ENCODE measurements at places on chromosomes 16 and 17.

- no peak for DNase-seq
Observed at GRCh38 chr17:41420134-41420533, 4.3 kb downstream of the KRT37 start.

GRCh38 chr16:56888806-56889205 is 23.8 kb downstream of the SLC12A3 start:
- no peak for DNase-seq

DNA sequence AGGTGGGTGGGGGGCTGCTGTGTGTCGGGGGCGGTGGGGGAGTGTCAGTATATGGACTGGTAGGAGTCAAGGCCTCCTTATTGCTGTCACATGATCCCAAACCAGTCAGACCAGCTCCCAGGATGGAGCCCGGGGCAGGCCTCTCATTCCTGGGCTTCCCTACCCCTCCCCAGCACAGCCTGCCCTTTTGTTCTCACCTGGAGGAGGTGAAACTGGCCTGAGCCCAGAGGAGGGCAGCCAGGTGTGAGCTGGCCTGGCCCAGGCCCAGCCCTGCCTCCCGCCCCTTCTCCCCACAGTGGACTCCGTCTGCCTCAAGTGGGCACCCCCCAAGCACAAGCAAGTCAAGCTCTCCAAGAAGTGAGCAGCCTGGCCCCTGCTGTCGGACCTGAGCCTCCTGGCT is 4.6 kb downstream of the PRSS8 start:
- no peak for DNase-seq

DNA sequence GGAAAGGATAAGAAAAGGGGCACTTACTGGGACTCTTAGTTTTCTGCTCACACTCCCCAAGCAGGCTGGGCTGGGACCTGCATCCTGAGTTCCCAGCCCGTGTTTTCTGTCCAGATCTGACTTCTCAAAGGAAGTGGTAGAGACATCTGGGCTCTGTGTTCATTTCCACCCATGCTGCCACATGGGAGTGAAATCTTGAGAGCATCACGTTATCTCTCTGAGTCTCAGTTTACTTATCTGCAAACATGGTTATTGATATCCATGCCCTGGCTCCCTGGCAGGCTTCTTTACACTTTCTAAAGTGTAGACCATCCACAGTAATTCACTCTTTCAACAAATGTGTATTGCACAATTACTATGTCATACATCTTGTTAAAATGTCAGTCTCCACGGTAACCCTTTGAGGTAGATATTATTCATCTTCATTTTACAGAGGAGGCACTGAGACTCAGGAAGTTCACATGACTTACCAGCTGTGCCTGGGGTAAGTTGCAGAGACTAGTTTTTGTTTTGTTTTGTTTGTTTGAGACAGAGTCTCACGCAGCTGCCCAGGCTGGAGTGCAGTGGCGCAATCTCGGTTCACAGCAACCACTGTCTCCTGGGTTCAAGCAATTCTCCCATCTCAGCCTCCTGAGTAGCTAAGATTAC is 3.4 kb downstream of the ZNF688 start:
- DNase-seq, result no peak

- DNase-seq, result no peak
Observed at GRCh38 chr17:40074175-40074512, 11.4 kb downstream of the THRA start.

DNA sequence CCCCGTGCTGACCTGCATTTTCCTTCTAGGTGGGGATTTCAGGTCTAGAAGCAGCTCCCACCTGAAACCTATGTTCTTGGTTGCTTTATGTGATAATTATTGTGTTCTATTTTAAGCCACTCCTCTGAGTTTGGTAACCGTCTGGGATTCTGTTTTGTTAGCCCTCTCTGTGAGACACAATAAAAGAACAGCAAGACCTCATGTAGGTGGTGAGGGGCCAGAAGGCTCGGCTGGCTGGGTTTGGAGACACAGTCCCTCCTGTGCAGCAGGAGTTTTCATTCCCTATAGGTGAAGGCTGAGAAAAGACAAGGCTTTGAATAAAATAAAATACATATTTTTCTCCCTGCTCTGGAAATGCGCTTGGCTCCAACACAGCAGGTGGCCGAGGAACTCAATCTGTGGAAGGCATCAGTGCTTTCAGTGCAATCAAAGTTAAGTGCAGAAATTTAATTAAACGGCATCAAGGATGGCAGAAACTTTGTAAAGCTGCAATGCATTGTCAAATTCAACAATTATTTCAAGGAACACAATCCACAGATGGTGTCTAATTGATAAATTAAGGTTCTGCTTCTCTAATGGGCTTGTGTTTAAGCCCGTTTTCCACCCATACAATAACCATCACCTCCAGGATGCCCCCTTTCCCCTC is 107.8 kb downstream of the MSI2 start:
- no peak for DNase-seq

DNA sequence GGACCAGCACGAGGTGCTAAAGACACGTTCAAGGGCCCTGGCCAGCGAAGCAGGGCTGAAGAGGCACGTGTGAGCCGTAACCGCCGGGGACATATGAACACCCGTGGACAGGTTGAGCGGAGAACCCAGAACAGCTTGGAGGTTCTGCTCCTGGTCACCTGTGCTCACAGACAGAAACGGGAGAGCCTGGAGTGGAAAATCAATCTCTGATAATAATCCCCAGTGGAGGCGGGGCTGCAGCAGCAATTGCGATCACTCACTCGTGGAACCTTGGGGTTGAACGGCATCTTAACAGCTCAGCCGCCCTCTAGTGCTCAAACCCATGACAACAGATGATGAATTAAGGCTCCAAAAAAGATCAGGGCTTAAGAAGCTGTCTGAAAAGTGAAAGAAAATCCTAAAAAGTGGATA is 25.6 kb downstream of the WIPI1 start:
- DNase-seq, result no peak

DNA sequence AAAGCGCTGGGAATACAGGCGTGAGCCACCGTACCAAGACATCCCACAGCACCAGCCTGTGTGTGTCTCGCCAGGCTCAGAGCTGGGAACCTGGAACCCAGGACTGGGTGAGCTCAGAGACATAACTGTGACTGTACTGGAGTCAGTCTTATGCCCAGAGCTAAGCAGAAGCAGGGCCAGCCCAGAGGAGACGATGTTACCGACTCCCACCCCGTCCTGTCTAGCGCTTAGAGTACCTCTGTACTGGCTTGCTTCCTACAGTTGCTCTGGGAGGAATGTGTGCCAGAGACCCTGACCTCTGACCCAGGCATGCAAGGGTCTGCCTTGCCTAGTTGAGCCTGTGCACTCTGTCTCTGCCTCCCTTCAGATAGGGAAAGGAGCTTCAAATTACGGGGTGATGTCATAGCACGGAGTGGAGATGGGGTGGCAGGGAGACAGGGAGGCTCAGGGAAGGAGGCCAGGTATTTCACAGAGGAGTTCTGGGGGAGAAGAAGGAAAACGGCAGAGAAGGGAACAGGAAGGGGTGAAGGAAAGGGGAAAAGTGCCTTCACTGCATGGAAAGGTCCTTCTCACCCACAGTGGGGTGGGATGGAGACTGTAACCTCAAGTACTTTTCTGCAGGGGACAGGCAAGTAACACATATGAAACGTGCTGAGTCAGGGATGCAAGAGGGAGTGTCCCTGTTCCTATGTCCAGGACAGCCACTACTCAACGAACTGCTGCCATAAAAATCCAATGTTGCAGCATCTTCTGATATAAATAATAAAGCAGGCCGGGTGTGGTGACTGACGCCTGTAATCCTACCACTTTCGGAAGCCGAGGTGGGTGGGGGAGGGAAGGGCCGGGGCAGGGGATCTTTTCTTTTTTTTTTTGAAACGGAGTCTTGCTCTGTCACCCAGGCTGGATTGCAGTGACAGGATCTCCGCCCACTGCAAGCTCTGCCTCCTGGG is 5.8 kb upstream of the ARMC5 start:
- no peak for DNase-seq

GRCh38 chr16:50552476-50553101 is 4.4 kb downstream of the NKD1 start:
- DNase-seq, result no peak

DNA sequence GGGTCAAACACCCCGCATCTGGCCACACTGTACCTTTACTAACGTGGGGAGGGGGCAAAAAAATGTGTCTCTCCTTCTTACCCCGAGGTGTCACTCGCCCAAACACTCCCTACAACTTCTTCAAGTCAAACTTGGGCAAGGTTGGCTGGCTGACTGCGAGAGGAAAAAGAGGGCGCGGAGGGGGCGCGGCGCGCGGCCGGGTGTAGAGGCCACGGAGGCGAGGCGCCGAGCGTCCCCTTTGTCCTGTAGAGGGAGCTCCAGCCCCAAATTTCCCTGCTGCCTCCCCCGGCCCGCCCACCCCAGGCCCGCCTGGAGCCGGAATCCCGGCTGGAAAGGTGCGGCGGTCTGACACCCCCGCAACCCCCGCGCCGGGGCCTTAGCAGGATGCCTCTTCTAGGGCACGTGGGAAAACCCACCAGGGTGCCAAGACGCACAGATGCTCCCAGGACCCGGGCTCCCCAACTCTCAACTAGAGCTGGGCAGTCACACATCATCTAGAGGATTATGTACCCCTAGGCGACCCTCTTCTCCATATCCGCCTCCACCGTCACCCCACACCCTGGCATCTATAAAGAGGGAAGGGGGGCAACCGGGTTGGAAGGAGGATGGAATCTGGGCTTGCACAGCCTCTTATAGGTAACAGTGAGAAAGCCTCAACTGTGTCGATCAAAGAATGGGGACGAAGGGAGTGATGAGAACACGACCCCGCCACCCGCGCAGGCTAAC is 4.2 kb downstream of the IRX3 start:
- DNase-seq, result no peak

GRCh38 chr16:5756969-5757368 is 659.4 kb upstream of the EEF2KMT start:
- no peak for DNase-seq

- peak; percentile 44 for DNase-seq
Observed at GRCh38 chr17:2049333-2050299, 5.3 kb upstream of the HIC1 start.

- no peak for DNase-seq
Observed at GRCh38 chr16:72956124-72957064, 91.5 kb downstream of the ZFHX3 start.

DNA sequence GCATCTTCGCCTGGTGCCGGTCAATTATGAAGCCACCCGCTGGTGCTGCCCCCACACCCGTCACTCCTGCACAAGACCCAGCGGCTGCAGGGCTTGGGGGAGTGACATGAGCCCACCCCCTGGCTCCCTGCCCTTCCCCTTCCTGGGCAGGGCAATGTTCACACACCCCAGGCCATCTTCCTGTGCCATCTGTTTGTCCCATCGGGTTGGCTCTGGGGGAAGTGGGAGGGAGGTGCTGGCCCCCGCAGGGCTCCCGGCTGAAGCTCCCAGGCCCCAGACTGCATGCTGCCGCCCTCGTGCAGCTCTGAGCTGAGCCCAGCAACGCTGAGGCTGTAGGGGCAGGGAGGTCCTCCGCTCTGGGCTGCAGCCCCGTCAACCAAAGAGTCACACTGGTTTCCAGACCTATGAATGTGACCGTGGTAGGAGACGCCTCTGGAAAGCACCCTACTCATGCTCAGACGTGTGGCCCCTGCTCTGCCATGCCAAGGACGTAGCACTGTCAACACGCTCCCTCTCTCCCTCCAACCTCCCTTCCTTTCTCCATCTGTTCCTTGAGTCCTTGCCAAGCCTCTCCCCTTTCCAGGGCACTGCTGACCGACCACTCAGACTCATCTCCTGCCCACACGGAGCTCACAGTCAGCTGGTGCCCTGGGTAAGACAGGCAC is 140.4 kb downstream of the ENGASE start:
- DNase-seq, result no peak

DNA sequence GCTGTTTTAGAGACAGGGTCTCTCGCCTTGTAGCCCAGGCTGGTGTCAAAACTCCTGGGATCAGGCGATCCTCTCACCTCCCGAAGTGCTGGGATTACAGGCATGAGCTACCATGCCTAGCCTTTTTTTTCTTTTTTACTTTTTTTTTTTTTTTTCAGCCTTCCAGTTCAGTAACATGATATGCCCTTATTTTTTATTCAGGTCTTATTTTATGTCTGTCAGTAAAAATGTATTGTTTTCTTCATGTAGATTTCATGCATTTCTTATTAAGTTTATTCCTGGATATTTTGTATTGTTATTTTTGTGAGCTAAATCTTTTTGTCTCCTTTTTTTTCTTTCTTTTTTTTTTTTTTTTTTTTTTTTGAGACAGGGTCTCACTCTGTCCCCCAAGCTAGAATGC is 2.7 kb upstream of the FOXN1 start:
- no peak for DNase-seq

DNA sequence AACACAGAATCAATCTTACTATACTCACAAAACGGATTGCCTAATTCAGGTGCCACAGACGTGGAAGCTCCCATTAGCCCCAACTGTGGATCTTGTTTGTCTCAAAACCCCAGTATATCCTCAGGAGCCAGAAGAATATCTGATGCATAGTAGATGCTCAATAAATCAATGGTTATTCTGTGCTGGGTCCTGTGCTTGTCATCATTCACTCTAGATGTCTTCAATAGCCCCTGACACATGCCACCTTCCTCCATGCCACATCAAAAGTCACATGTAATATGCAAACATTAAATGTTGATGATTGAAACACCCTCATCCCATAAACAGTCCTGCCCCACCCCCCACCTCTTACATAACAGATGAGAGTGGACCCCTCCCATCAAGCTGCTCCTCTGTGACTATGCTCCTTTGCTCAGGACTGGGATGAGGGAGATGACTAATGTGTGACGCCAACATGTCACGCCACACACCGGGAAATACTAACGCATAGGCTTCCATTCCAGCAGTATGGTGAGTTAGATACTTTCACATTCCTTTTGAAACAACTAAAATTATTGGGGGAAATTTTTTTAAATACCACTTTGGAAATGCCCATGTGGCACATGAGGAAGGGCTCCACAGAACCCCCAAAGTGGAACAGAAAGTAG is 267.6 kb upstream of the SDK2 start:
- no peak for DNase-seq

GRCh38 chr17:56441308-56441707 is 152.2 kb upstream of the NOG start:
- no peak for DNase-seq

DNA sequence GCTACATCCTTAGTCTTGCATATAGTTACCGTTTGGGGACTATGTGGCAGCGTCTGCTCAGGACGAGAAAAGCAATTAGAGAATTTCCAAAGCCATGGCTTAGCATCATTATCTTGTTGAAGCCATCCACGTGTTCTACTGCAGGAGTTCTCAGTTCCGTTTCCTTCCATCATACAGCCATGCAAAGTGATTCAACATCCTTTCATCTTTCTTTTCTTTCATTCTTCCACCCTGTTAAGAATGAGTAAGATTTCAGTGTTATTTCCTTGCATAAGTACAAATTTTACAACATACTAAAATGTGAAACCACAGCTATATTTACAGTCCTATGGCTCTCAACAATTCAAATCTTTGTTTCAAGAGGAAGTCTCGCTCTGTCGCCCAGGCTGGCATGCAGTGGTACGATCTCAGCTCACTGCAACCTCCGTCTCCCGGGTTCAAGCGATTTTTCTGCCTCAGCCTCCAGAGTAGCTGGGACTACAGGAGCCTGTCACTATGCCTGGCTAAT is 3.8 kb downstream of the MARF1 start:
- no peak for DNase-seq

GRCh38 chr17:47739150-47739549 is 6.1 kb downstream of the TBX21 start:
- no peak for DNase-seq

Measured in NCI-H774 (cell line).